Kidney (tissue), 22 donors: ENCODE measurements at places on chromosomes 12 and 14. TPM values are rescaled to one million over a fixed set of nuclear protein-coding genes. Genes with fewer than 3 reads are reported as not detected.

- DNase-seq: no peak
Observed at GRCh38 chr12:82461393-82461792, 103.1 kb downstream of the METTL25 start.

GRCh38 chr12:47272412-47273190, 192.8 kb upstream of the AMIGO2 start:
- DNase-seq: no peak

DNA sequence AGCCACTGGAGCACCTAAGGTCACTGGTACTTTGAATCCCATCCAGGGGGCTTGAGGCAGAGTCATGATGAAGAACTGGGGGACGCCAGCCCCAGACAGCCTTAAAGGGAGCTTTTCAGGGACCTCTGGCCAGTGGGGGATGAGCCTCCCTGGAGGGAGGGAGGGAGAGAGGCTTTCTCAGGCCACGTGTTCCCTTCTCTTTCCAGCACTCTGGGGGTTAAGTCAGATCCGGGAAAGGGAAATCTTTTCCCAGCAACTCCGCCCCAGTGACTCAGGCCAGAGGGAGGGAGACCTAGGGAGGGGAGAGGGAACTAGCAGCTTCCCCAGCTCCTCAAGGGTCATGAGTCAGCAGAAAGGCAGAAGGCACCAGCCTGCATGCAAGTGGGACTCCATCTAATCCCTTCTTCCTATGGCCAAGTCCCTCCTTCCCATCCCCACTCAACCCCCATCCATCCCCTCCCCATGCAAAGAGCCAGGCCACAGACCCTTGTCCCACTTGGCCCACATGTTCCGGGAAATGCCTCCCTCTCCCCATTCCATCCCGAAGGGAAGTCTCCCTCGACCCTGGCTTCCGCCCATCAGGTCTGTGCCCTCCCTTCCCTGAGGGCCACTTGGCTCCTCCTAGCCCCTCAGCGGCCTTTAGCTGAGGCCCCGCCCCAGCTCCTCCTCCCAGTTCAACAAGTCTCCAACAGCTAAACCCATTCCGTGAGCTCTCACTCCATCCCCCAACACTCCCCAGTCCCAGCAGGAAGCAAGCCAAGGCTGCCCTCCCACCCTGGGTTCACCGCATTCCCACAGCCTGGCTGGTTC, 5.6 kb downstream of the TNFRSF1A start:
- DNase-seq: peak; percentile 96

- no peak for DNase-seq
Observed at GRCh38 chr14:103427485-103428443, 42.5 kb downstream of the MARK3 start.

- DNase-seq: no peak
Observed at GRCh38 chr12:65014504-65015271, 106.4 kb downstream of the WIF1 start.

GRCh38 chr12:19411234-19412204, 27.8 kb upstream of the AEBP2 start:
- DNase-seq: no peak

- DNase-seq: no peak
Observed at GRCh38 chr14:50222055-50222613, 9.2 kb downstream of the SOS2 start.

DNA sequence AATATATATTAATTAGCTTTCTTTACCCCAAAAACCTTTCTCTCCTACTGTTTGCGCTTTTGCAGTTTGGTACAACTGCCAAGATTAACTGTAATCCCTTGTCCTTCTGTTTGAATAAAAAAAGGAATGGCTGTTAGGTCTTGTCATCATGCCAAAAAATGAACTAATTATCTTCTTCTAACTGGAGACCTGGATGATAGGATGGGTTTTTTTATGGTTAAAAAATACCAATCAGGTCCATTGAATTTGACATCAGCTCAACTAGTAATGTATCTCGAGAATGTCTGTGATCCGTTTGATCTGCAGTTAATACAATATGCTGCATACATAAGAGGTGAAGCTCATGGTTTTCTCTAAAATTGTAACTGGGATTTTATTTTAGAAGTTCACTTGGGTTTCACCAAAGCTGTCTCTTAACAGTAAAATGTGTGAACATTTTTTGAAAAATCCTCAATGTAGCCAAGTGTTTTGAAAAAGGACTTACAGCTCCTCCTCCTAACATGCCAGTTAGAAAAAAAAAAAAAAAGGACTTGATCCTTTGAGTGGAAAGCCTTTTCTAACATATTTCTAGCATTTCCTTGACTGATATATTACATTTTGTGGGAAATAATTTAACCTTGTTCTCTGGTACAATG, 96.8 kb downstream of the SRGAP1 start:
- no peak for DNase-seq

DNA sequence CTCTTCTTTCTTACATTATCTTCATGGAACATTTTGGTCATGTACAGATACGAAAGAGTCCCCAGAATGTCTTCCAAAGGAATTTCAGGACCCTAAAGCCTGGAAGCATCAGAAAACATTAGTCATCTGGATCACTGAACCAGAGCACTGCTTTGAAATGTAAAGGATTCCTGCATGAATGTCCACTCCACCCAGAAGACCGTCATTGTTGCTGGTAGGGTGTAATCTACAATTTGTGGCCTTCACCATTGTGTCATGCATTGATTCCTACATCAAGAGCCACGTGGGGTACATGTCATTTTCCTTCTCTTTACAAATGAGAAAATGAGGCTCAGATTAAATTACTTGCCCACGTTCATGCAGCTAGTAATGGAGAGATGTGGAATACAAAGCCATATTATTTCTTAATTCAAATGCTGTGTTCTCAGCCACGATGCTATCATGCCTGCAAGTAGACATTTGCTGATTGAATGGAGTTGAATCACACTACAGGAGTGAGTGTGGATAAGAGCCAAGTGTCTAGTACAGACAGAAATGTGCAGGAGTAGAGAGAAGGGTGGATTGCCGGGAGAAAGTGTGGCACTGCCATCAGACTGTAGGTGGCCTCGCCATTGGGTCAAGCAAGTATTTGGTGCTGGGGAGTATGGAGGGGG, 231.2 kb downstream of the C12orf75 start:
- no peak for DNase-seq

DNA sequence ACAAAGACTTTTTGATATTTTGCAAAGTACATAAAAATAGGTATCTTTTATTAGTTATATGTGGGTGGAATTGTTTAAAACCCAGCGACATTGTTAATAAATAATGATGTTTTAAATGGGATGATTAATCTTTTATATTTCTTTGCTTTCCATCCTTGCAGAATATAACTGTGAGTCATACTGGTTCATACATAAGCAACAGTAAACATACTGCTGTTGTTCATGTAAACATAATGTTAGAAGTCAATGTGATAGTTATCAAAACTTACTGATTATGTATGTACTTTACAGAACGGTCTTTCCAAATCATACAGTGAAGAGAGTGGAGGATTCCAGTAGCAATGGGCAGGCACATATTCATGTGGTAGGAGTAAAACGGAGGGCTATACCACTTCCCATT, 119.8 kb downstream of the ARID2 start:
- DNase-seq: no peak

GRCh38 chr14:43522901-43523300, 984.2 kb downstream of the FSCB start:
- no peak for DNase-seq

DNA sequence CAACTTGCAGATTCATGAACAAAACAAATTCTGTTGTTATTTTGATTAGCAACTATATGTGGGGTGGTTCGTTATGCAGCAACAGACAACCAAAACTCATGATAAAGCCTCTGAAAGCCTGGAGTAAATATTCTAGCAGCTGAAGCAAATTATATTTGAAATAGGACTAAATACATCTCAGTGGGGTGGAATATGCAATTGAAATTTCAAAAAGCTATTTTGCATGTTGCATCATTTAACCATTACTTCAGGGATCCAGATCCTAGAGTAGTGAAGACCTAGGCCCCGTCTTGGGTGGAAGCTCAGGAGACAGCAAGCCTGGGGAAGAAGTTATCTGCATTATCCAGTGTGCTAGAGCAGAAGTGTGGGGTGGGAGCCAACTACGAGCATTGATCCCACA, 114.7 kb downstream of the PPM1A start:
- no peak for DNase-seq

- DNase-seq: no peak
Observed at GRCh38 chr14:89197623-89198022, 219.4 kb downstream of the FOXN3 start.

GRCh38 chr14:102729268-102729667, 48.0 kb upstream of the TRAF3 start:
- DNase-seq: no peak

- peak; percentile 37 for DNase-seq
Observed at GRCh38 chr14:72781561-72782508, 112.1 kb downstream of the DPF3 start.

- DNase-seq: peak; percentile 97
Observed at GRCh38 chr12:49367381-49368239, at the start of gene SPATS2. SPATS2 (plus strand) TSS chr12:49367462; CDS start chr12:49461013, 93,551 bp downstream.

DNA sequence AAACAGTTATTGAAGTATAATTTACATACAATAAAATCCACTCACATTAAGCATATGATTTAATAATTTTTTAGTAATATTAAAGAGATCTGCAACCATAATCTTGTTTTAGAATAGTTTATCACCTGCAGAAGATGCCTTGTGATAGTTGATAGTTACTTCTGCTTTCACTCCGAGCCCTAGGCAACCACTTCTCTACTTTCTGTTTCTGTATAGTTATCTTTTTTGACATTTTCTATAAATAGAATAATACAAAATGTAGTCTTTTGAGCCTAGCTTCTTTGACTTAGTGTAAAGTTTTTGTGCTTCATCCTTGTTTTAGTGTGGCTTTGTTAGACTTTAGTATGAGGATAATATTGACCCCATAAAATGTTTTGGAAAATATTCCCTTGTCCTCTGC, 111.0 kb downstream of the MNAT1 start:
- DNase-seq: no peak

DNA sequence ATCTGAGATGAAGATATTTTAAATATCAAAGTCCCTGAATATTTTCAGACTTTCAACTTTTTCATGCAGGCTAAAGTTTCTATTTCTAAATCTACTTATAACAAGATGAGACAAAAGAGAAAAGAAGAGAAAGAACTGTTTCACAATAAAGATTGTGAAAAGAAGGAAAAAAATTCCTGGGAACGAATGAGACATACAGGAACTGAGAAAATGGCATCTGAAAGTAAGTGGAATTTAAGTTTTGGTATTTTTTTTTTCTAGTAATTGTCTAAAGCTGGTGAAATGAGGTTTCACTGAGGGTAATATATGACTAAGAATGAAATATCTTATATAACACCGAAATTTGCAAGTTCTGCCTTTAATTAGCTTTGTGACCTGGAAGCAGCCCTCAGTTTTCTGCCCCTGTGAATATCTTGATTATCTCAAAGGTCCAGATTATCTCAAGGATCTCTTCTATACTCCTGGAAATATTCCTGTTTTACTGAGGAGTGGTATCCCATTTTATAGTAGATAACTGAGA, 55.7 kb upstream of the PRPF39 start:
- no peak for DNase-seq

- DNase-seq: no peak
Observed at GRCh38 chr14:85867450-85867849, 337.5 kb downstream of the FLRT2 start.

GRCh38 chr12:67764946-67765619, 116.5 kb downstream of the DYRK2 start:
- DNase-seq: no peak

DNA sequence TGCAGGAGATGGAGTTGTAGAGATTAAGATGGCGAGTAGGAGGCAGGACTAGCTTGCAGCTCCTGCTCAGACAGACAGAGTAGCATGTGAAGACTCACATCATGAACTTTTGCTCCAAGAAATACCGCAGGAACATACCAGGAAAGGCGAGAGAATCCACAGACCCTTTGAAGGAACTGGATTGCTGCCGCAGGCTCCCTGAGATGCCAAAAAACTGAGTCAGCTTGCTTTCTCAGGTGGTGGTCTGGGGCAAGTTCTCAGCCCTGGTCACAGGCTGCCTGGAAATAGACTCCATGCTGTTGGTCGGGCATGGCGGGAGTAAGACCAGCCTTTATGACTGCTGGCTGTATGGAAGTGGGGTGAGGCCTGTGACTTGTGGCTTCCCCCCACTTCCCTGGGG, 163.6 kb upstream of the NAV3 start:
- no peak for DNase-seq

- no peak for DNase-seq
Observed at GRCh38 chr12:108335349-108336119, 3.6 kb downstream of the CMKLR1 start.

- DNase-seq: no peak
Observed at GRCh38 chr12:108629151-108629550, 4.5 kb downstream of the SELPLG start.

- DNase-seq: peak; percentile 56
Observed at GRCh38 chr12:100987552-100988521, 193.3 kb downstream of the ANO4 start.

DNA sequence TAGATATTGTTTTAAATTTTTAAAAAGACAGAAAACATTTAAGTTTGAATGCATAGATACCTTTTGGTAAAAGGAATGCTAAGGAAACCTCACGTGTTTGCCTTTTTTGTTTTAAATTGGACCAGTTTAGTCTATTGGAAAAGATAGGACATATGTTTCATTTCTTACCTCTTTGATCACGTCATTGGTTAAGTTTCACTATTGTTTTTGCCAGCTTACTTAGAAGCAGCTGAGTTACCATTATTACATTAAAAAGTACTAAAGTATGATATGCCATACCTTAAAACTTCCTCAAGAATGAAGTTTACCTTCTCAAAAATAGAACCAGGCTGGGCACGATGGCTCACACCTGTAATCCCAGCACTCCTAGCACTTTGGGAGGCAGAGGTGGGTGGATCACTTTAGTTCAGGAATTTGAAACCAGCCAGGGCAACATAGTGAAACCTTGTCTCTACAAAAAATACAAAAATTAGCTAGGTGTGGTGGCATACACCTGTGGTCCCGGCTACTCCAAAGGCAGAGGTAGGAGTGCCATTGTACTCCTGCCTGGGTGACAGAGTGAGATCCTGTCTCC, 54.4 kb downstream of the SRGAP1 start:
- DNase-seq: no peak

DNA sequence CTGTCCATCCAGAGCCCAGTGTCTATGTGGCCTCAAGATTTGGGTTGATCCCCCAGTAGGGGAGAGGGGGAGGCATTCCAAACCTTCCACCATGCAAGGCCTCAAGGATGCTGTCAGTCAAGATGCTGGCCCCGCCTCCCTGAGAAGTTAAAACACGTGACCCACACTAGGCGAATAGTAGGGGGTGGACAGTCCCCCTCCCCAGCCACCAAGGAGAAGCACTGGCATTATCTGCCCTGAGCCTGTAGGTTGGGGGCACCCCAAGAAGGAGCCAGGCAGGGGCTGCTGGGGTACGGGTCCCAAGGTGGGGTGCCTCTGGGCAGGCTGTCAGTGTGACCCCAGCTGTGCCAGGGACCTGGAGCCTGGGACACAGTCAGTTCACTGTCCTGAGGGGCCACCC, 2.3 kb downstream of the SLC25A29 start:
- DNase-seq: no peak

Gene CTSG
- polyA plus RNA-seq: 1.1 TPM

Gene SCN8A
- 0.34 TPM for polyA plus RNA-seq

Gene RECQL
- 9.0 TPM for polyA plus RNA-seq

Gene RNF212B
- 2.8 TPM for polyA plus RNA-seq

Gene VWF
- 9.6 TPM for polyA plus RNA-seq

Gene GLIPR1L1
- not detected for polyA plus RNA-seq

Gene PTPRQ
- 3.1 TPM for polyA plus RNA-seq

Gene CLMN
- polyA plus RNA-seq: 33.1 TPM

Gene CCDC184
- 1.7 TPM for polyA plus RNA-seq

Gene MYL2
- 4.4 TPM for polyA plus RNA-seq

Gene TMTC1
- 10.9 TPM for polyA plus RNA-seq

Gene TDRD9
- polyA plus RNA-seq: 1.6 TPM
